ENCODE measurements at places on chromosomes 4 and X. TPM values are rescaled to one million over a fixed set of nuclear protein-coding genes. Genes with fewer than 3 reads are reported as not detected.

- no peak for DNase-seq
These were observed 117.6 kb downstream of the ANKRD50 start for GRCh38 chr4:124594945-124595344.

- no peak for DNase-seq
These were observed 1075.0 kb upstream of the TENM3 start for GRCh38 chr4:181168011-181168805.

DNA sequence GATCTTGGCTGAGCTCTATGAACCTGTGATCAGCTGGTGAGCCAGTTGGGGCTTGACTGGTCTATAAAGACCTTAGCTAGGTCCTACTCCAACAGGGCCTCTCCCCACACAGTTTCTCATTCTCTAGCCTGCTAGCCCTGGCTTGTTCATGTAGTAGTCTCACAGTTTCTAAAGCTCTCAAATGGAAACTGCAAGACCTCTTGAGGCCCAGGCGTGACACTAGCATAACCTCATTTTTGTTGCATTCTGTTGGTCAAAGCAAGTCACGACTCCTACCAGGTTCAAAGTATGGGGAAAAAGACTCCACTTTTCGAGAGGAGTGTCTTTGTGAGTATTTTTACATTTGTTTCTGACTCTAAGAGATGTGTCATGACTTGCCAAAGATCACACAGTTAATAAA lies 50.9 kb downstream of the CEP44 start:
- DNase-seq, result no peak

Gene FRG2
- total RNA-seq, result 0.86 TPM

GRCh38 chr4:37891260-37892159 lies 626 bp downstream of the TBC1D1 start:
- DNase-seq, result no peak

DNA sequence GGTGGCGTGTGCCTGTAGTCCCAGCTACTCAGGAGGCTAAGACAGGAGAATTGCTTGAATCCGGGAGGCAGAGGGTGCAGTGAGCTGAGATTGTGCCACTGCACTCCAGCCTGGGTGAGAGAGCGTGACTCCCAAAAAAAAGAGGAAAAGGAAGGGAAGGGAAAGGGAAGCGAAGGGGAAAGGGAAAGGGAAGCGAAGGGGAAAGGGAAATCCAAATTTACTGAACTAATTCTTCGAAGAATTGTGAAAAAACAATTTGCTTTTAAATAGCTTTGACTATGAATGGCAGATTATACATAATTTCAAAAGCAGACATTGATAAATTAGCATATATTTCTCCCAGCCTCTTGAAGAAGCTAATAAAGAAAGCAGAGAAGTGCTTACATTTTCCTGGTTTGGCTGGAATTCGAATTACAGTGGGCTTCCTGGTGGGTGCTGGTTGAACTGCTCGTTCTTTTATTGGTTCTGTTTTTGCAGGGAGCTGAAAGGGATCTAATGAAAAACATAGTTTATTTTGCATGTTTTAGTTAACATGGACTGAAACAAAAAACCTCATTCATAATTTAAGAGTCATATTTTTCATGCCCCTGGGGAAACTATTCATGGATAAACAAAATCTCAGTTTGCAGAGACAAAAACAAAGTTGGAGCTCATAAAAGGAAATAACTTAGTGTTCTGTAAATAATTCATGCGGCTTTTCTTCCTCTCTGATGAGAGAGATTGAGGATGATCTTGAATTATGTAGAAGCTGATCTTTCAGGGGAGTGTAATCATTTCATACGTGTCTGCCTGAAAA lies 66.0 kb downstream of the RPS3A start:
- peak; percentile 27 for DNase-seq

Gene NDST3
- 0.17 TPM for total RNA-seq

DNA sequence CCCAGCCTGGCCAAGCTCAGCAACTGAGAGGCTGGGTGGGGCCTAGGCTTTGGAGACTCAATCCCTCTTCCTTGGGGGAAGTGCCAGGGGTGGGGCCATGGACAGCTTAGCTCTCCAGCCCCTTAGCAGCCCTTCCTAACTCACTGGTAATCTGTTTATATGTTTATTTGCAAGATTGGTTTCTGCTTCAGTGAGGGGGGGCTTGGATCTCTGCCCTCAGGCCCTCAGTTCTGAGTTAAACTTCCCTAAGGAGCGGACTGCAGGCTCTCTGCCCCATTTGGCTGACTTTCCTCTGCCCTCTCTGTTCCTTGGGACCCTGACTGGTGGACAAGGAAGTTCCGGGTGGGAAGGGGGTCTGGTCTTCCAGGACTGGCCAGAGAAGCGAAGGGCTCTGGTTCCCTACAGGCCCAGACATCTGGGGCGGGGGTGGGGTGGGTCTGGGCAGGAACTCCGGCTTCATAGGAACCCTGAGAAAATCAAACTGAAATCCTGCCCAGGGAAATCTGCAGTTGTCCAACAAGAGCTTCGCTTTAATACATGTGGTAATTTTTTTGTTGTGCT lies 51.4 kb downstream of the NALF2 start:
- DNase-seq, result no peak

- DNase-seq, result no peak
These were observed 22.8 kb upstream of the SPON2 start for GRCh38 chr4:1195109-1195671.

DNA sequence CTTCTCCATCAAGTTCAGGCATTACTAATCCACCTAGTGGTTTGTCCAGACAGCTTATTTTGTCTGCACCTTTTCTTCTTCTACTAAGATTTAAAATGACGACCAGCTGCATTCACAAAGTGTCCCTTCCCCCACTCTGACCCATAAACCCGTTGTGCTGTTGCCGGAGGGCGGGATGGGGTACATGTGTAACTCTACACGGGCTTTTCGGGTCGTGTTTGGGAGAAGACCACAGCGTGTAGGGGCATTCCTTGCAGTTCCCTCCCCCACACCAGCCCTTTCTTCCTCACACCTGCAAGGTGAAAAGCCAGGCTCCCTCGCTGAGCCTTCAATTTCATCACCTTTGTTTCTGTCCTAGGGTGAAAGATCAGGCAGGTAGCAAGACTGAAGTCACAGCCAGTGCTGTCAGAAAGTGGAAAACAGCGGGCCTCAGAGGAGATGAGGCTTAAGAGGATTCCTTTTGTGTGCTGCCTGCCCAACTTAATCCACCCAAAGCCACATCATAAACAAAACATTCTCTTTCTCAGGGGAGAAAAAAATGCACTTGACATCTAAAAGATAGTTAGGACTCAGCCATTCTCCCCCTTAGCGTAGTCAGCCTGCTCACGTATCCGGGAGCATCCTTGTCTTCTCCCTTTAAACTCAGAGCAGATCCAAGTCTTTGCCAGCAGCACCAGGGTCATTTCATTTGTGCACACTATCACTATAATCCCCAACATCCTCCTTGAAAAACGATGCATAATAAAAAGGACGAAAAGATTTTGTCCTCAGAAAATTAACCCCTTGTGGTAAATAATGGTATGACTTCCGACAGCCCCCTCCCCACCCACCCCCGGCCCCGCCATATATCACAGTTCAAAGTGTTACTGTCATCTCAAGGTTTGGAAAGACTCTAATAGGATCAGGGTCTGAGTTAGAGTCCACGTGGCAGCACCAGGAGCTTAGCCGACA lies 599.0 kb downstream of the RAB28 start:
- no peak for DNase-seq

DNA sequence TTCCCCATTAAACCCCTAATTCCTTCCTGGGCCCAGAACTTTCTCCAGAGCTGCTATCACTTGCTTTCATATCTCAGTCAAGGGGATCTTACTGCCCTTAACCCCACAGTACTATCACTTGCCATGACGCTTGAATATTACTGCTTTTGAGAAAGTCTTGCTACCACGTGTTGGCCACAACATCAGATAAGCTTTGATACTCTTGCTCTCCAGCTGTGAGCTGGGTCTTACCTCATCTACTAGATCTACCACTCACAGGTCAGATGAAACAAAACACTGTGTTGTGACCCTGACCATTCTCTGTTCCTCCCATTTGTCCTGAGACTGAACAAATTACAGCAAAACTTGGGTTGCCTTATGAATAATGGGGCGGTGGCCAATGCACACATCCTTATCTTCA lies 12.1 kb upstream of the TAPT1 start:
- DNase-seq, result no peak

Gene CCDC158
- not detected for total RNA-seq

Gene HAND2
- total RNA-seq, result not detected

DNA sequence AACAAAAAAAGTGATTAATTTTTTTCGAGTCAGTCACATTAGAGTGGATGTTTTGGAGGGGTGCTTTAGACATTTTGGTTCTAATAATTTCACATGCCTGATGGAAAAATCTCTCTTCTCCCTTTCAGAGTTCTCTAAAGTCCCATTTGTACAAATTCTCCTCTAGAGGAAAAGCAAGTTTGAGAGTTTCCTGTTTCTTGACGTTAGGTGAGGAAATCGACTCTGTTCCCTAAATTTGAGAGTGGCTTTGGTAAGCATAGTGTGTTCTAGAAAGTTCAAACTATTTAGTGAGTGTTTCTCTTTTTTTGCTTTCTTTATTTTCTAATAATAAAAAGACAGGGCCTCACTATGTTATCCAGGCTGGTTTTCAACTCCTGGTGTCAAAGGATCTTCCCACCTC lies 1.6 kb upstream of the ATP6AP2 start:
- no peak for DNase-seq

DNA sequence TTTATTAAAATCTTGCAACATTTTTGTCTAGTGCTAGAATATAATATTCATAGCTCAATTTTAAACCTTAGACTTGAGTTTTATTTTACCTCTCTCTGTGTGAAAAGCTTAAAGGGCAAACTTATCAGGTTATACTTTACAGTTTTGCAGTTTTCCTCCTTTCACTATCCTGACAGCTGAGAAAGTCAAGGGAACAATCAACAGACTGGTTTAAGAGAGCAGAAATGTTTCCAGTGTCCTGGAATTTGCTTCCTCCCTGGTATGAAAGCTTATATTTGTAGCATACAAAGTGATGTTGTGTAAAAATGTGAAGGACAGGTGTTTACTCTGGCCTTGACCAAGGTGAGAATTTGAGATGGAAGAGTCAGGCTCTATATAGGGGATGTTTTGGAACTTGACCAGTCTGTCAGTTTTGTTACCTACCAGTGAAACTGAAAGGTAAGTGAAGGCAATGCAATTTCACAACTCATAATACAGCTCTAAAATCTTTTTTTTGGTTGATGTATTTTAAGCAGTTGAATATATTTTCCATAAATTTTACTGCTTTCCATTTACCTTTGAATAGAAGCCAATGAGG lies 64.6 kb downstream of the FHIP1A start:
- DNase-seq, result no peak

DNA sequence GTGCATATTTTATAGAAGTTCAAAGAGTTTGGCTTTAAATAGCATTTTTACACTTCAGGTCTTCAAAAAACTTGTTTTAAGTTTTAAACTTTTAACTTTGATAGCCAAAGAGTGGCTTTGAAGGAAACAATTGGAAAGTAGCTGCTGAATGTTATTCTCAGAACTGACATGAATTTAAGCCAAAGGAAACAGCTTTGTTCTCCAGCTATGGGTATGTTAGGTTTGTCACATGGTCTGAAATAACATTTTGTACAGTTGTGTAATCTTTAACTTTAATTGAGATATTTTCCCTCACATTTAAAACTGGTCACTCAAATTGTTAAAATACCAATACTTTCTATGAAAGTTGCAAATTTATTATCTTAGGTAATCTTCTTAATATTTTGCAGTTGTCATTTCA lies 564.7 kb downstream of the IL15 start:
- no peak for DNase-seq

Gene TMEM255A
- not detected for total RNA-seq

- DNase-seq, result peak; percentile 28
These were observed 34.7 kb downstream of the P2RY10 start for GRCh38 chrX:78979789-78980464.

GRCh38 chrX:49308604-49309269 lies 5.3 kb downstream of the GAGE10 start:
- DNase-seq, result no peak

Gene AREG
- 203 TPM for total RNA-seq

DNA sequence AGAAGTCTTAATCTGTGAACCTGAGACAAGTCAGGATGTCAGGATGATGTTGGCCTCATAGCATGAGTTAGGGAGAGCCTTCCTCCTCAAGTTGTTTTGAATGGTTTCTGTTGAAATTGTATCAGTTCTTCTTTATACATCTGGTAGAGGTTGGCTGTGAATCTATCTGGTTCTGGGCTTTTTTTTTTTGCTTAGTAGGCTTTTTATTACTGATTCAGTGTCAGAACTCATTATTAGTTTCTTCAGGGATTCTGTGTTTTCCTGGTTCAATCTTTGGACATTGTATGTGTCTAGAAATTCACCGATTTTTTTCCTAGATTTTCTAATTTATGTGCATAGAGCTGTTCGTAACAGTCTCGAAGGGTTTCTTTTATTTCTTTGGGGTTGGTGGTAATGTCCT lies 14.9 kb downstream of the GLUD2 start:
- DNase-seq, result no peak

DNA sequence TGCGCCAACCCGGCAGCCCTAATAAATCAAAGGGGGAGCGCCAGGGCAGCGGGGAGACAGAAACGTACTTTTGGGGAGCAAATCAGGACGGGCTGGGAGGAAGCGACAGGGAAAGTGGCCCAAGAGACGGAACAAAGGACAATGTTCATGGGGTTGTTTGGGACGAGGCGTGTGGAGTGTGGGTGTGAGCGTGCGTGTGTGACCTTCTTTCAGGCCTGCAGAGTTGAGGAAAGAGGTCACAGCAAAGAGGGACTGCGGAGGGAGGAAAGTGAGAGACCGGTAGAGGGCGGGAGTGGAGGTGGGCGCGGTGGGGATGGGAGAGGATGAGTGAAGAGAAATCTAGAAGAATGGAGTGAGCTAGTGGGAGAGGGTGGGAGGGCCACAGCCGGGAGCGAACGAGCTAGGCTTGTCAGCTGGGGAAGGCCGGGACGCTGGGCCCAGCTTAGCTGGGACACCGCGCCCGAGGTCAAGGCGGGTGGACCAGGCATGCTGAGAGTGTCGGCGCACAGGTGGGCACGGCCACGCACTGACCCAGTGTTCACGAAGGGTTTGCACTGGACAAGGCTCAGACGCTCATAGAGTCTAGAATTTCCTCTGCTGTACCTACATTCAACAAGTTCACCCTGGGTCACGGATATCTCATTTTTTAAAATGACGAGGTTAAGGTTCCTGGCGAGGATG lies 14.7 kb upstream of the PITX2 start:
- no peak for DNase-seq

Gene XAGE2
- not detected for total RNA-seq

Gene P2RY8
- total RNA-seq, result not detected

Gene PAGE2B
- not detected for total RNA-seq

- DNase-seq, result no peak
These were observed 78.6 kb upstream of the RAPGEF2 start for GRCh38 chr4:159024266-159024665.

DNA sequence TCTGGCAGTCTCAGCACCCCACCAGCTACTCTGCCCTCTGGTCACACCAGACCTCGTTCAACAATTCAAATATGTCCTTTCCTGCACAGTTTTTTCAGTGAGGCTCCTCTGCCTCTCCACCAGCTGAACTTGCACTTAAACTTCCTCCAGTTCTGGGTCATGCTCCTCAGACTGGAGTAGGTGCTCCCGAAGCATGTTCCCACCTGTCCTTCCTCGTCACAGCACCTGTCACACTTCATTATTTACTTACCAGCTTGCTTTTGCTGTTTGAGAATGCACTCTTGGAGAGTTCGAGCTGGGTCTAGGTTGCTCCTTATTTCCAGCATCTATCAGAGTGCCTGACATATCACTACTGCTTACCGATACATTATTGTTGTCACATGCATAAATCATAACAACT lies 144.8 kb upstream of the TTC29 start:
- DNase-seq, result no peak
